ENCODE measurements at places on chromosomes 2 and 18.
A peak's percentile ranks its signal among the peaks of the same experiment; 100 is the strongest.

GRCh38 chr18:63017076-63017475 lies 301.7 kb downstream of the PHLPP1 start:
- DNase-seq: no peak

DNA sequence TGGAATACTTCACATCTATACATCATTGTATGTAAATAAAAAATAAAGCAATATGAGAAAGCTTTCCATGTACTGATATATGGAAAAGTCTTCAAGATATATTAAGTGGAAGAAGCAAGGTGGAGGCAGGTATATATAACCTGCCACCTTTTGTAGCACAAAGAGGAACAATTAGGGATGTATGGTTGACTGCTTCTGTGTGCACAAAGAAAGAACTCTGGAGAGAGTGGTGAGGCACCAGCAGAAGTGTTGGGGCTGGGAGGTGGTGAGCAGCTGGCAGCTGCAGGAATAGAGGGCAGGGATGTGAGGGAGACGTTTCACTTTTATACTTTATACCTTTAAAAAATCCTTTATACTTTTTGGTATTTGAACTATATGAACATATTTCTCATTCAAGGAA lies 26.1 kb downstream of the KIF5C start:
- no peak for DNase-seq

GRCh38 chr2:7476371-7476770 lies 559.2 kb downstream of the RNF144A start:
- no peak for DNase-seq

DNA sequence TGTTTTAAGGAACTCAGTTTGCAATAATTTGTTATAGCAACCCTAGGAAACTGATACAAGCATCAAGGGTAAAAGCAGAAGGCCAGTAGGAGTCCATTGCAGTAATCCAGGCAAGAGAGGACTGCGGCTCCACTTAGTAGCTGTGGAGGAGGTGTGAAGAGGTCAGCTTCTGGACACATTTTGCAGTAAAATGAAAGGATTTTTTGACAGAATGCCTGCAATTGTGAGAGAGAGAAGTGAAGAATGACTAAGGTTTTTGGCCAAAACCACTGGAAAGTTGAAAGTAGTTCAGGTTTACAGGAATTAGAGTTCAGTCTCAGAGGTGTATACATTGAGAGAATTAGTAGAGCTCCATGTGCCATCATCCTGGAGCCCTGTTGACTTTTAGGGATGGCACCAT lies 129.5 kb downstream of the RHBDD1 start:
- no peak for DNase-seq

DNA sequence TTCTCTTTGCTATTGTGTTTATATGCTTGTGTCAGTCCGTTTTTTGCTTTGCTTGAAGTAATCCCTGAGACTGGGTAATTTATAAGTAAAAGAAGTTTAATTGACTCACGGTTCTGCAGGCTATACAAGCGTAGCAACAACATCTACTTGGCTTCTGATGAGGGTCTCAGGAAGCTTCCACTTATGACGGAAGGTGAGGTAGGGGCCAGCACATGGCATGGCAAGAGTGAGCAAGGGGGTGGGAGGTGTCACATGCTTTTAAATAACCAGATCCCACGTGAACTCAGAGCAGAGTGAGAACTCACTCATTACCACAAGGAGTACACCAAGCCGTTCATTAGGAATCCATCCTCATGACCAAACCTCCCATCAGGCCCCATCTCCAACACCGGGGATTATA lies 540.3 kb downstream of the TDRD15 start:
- DNase-seq: no peak

- no peak for DNase-seq
These were observed 109.8 kb downstream of the TACR1 start for GRCh38 chr2:75089471-75089870.

DNA sequence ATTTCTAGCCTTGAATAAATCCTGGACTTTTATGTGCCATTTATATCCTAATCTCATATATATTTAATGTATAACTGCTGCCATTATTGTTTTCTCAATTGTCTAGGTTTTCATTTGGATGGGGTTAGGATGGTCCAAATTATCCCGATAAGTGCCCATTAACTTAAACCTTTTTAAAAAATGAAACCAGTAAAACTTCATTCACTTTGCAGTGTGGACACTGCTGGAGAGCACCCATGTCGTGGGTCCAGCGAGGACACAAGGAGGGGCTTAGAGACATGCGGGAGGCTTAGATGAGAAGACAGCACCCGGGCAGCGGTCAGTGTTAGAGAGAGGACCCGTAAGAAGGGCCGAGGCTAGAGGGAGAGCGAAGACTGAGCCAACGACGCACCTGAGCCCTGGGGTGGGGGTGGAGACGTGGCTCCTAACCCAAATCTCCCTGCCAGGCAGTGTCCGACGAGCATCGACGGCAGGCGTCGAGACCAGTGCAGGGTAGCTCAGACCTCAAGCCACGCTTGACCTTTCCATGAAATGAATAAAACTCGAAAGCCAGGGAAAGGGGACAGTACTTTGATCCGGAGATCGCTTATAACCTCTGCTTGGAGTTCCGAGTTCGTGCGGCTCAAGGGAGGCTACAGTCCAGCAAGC lies 9.0 kb upstream of the EN1 start:
- no peak for DNase-seq

GRCh38 chr2:126315828-126316227 lies 340.1 kb upstream of the GYPC start:
- DNase-seq: no peak

GRCh38 chr2:169285531-169286235 lies 76.7 kb downstream of the LRP2 start:
- DNase-seq: no peak

GRCh38 chr2:108182489-108182888 lies 57.3 kb upstream of the SULT1C3 start:
- DNase-seq: no peak

DNA sequence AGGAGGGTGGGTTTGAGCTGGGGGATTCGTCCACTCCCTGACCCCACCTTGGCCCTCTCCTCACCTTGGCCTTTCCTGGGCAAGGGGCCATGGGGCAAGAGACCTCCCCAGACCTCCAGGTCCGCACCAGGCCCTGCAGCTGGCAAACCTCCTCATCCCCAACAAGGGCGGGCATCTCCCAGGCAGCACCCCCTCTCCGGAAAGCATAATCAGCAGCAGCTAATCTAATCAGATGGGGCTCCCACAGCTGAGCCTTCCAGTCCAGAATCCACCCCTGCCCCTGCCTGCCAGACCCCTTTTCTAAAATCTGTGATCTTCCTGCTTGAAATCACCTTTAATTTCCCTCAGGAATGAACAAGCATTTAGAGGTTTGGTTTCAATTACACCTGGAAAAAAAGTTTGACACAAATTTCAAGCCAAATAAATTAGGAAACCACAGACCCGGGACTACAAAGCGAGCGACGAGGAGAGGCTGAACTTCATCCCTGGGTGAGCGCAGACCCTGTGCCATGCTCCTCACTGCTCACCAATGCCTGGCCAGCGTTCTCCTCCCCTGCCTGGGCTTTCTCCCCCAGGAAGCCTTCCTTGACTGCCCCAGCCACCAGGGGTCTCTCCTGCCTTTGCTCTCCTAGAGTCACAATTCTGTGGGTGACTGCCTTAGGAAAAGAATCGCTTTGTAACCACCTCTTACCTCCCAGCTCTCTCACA lies 143.0 kb upstream of the MYCN start:
- DNase-seq: no peak

DNA sequence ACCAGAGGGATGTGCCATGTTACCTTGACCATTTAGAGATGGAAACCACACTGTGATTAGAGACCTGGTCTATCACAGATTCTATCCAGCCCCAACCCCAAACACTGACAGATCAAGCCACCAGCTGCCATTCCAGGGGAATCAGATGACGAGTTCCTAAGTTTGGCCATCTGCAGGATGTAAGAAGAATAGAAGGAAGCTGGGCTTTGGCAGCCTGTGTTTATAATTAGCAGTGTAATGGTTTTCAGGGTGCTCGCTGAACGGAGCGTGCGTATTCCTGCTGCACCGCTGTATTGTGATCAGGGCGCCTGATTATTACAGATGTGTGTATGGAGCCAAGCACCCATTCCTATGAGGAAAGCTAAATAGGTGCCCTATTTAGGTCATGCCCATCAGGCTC lies 138.1 kb downstream of the LRRC30 start:
- no peak for DNase-seq

DNA sequence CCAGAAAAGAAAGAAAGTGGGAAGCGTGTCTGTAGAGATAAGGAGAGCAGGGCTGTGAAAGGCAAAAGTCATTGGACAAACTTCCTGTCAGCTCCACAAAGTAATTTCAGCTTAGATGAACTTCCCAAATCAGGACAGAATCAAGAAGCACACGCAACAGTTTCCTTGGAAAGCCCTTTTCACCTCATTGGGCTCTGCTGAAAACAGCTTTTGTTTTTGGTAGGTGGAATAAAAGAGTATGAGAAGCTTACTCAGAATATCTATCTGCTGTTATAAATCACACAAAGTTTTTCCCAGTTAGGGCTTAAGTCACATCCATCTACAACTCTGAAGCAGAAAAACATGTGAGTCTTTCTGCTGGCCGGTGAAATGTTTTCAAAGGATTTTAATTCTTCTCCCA lies 42.4 kb upstream of the EFEMP1 start:
- DNase-seq: no peak

DNA sequence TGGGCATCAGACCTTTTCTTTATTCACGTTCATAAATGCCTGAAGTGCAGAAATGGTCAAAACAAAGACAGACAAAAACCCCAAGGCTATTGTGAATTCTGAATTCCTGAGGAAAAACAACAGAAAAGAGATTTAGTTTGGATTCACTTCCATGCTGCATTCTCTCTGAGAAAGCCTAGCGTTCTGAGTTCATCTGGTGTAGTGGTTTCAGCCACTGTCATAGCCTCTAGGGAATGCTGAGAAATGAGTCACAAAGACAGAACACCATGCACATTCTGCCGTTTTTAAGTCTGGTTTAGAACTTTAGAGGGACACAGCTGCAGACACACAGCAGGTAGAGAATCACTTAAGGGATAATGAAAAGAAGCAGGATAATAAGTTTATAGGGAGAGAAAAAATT lies 93.8 kb downstream of the LRP1B start:
- DNase-seq: no peak

DNA sequence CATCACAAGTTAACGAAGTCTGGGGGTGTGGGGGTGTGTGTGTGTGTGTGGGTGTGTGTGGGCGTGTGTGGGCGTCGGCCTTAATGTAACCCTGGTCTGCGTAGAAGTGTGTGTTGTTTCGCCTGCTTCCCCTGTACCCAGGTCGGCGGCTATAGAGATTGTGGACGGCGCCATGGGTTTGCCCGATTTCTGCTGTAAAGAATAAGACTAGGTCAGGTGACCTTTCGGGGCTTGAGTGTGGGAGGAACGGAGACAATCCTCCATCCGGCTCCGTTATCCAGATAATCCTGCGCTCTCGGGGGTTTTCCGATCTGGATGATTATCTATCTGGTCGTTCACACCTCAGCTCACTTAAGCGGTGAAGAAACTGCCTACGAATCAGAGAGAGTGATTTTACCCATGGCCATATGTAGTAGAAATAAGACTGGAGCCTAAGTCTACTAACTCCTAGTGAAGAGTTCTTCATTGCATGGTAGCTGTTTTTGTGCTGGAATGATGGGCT lies 543 bp downstream of the HADHB start:
- peak; percentile 34 for DNase-seq

DNA sequence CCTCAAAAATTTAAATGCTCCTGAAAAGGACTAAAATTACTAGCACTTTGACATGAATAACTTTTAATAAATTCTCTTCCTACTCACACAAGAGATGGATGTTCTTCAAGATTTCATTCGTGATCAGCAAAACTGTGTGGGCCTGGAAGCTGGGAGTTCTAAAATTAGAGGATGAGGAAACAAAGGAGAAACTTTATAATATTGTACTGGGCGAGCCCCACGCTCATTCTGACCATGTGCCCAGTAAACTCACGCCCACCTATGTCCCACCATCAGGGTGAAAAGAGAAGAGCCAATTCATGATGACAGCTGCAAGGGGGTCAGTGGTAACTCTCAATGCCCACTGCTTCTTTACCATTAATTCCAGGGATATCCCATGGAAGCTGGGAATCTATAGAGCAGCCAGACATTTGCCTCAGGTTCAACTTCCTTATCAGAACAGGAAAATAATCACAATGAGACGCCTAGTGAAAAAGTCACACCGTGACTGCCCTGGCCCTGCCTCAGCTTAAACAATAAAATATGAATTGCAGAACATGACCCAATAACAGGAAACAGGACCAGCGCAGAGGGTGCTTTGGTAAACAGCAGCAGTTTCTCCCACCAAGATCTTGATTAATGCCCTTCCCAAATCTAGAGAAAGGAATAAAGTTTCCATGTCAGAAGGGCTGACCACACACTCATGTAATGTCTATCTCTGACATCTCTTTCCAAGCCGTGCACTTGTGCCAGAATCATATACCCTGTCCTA lies 438.6 kb downstream of the TXNL1 start:
- no peak for DNase-seq

DNA sequence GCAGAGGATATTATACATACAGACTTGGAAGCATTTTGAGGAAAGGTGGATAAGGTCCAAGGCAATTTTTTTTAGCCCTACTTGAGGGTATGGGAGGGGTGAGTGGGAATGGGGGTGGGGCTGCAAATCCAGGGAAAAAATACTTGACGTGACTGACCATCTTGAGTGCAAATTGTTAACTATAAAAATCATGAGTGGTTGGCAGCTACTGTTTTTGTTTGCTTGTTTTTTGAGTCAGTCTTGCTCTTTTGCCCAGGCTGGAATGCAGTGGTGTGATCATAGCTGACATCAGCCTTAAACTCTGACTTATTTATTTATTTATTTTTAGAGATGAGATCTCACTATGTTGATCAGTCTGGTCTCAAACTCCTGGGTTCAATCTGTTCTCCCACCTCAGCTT lies 458.8 kb downstream of the PIK3C3 start:
- no peak for DNase-seq

DNA sequence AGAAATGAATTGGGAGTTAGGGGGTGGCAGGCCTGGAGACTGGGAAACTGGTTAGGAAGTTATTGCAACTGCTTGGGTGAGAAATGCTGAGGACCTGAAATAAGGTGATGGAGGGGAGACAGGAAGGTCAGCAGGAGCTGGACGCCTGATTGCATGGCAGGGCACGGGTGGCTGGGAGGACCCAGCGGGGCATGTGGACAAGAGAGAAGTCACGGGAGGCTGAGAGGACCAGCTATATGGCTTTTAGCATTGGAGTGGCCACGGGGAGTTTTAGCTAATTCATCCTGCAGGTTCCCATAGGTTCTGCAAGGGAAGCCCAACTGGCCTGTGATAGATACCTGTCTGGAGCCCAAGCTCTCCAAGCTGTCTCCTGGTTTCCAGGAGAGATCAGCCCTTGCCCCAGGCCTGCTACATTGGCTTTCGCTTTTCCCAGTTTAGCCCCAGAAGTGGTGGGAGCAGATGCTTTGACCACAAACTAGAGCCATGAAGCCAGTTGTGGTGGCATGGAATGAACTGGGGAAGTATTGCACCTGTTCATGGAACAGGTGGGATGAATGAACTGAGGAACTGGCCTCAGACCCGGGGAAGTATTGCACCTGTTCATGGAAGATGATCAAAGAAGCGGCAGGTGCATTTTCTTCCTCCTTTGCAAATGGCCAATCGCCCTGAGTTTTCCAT lies 93.6 kb upstream of the TAF1B start:
- DNase-seq: no peak
